ENCODE measurements at places on chromosomes 2 and 18. TPM values are rescaled to one million over a fixed set of nuclear protein-coding genes. Genes with fewer than 3 reads are reported as not detected.

DNA sequence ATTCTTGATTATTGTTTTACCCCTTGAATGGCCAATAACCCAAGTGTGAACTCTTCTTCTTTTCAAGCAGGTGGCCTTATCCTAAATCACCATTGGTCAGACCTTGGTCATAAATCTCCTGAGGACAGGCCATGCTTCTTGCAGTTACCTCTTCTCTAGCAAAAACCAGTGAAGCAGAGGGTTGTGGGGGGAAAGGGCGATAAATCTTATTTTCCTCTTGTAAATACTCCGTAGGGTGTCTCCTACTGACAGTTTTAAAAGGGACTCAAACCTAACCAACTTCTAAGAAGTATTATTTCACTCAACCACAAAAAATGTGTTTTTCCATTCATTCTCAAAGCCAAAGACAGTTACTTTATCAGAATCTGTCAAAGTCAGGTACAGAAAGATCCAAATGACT lies 168.1 kb upstream of the RMP24 start:
- no peak for DNase-seq

The COLEC11 gene
- total RNA-seq, result 22.6 TPM

DNA sequence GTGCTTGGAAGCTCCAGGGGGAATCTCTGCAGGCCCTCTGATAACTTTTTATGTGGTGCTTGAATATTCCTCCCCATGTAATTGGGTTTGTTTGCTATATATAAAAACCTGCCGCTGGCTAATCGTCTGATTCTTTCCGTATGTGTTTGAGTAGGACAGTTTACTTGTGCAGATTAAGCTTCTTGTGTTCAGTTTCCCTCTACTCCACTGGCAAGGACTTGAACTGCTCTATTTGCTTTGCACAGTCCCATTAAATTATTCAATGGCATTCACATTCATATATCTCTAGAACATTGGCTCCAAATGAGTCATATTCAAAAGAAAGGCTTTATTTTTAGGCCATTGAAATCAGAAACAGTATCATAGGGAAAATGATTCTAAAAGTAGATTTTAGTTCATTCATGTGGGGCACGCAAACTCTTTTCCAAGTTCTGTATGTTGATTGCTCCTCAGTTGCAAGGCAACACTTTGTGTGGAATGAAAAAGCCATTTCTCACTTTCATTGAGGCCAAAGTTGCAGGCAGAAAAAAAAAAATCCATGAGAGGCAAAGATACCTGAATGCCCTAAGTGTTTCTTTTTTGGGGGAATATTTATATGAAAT lies 1682.3 kb upstream of the PIK3C3 start:
- no peak for DNase-seq

DNA sequence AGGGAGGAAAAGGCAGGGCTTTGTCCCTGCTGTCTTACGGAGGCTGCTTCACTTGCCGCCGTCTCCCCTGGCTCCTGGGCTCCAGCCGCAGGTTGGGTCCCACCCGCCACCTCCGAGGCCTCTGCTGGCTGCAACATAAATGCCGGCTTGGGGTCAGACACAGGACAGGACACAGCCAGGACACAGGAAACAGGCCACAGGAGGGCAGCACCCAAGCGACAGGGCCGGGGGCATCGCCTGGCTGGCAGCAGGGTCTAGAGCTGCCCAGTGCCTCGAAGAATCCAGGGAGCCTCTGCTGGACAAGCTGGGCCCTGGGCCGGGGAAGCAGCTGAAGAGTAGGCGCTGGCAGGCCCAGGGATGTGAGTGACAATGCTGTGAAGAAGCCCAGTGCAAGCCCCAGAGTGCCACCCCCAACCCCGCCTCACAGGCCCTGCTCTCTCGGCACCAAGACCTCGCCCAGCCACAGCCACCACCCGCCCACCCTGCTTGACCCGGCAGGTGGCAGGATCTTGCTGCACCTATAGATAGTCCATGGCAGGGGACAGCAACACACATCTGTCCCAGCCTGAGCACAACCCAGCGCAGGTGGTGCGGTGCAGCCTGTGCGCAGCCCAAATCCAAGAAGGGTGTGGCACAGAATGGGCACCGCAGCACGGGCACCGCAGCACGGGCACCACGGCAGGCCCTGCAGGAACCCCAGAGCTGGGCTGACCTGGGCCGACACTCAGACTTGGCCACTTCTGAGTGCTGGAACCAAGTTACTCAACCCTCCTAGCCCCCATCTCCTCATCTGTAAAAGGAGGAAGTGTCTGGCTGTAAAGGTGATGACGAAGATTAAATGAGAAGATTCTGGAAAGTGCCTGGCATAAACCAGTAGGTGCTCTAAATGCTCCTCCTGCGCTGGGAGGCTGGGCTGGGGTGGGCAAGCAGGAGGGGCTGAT lies 55.6 kb downstream of the BIN1 start:
- DNase-seq, result no peak

DNA sequence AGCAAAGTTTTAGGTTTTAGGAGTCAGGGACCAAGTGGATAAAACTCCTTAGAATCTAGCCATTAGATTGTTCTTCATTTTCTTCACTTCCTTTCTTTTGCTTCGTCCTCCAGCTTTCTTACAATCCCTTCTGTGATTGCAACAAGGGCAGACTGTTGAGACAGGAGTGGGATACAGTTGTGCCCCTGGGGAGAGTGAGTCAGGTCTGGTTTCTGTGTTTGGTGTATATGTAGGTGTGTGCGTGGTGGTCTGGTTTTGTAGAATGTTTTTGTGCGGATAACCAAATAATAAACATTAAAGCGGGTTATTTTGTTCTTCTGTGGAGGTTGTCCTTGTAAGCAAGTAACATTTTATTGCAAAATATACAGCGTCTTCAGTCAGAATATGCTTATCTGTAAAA lies 7.3 kb downstream of the INSIG2 start:
- no peak for DNase-seq

The ZNF385B gene
- 2.4 TPM for total RNA-seq
